ENCODE measurements at places on chromosomes 13 and 19.
A peak's percentile ranks its signal among the peaks of the same experiment; 100 is the strongest.

DNA sequence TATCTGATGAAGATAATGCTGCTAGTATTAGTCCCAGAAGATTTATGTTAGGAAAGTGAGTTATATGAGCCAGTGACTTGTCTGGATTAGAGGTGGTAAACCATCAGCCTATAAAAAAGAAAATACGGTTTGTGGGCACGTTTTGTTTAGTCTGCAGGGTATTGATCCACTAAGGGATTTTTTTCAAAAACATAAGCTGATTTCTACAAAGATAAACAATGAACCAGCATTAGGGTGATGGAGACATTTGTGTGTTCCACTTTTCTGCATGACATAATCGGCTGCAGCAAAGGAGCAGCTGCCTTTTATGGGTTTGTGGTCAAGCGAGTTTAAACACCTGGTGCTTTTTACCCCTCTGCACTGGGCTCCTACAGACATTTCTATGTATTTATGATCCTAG lies 836.4 kb upstream of the GPC6 start:
- DNase-seq = no peak

- no peak for DNase-seq
Observed at GRCh38 chr13:91228108-91228507, 119.4 kb upstream of the MIR17HG start.

- no peak for DNase-seq
Observed at GRCh38 chr13:91174886-91175501, 172.5 kb upstream of the MIR17HG start.

DNA sequence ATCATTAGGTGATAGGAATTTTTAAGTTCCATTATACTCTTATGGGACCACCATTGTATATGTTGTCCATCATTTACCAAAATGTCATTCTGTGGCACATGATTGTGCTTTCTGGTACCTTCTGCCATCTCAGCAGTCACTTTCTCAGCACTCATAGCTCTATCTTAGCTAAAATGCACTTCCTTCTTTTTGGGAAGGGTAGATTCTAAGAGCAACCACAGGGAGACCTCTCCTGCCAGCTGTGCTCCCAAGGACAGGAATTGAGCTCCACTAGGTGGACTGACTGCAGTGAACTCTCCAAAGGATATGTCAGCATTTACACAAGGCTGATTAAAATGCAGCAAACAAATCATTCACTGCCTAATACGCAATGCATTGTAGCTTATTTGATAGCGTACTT lies 91.8 kb upstream of the OBI1 start:
- no peak for DNase-seq

- DNase-seq = no peak
Observed at GRCh38 chr13:75352641-75353327, 129.2 kb downstream of the TBC1D4 start.

DNA sequence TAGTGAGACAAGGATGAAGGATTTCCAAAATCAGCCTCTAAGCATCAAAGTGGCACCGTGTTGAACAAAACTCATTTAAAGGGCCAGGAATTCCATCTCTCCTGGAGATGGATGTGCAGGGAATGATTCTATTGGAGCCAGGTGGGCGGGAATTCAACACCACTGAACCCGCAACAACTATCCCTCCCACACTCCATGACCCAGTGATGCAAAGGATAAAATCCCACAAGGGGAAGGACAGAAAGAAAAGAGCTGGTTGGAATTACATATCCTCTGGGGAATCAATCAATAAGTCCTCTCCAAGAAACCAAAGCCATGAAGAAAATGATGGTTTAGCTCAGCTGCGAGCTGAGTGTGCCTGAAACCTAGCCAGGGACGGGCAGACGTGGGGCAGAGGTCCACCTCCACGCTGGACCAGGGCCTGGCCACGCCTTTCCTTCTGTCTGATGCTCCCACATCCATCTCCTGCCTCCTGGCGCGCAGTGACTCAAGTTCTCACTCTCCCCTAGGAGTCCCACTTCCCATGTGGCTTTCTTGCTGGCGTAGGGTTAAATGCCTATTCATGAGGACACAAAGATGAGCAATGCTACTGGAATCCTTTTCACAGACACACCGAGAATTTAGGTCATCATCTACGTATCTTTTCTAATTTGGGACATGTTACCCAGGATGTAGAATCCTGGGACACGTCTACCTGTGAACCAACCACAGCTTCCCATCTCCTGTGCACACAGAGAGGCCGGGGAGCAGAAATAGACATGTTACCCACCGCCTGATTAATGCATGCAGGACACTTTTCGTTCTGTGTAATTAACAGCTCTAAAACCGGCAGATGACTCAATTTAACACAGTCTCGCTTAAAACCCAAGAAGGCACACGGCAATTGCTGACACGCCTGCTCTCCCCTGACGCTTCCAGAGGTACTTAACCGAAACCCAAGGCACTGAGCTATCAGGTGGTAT lies 48.6 kb downstream of the PEPD start:
- DNase-seq = no peak

DNA sequence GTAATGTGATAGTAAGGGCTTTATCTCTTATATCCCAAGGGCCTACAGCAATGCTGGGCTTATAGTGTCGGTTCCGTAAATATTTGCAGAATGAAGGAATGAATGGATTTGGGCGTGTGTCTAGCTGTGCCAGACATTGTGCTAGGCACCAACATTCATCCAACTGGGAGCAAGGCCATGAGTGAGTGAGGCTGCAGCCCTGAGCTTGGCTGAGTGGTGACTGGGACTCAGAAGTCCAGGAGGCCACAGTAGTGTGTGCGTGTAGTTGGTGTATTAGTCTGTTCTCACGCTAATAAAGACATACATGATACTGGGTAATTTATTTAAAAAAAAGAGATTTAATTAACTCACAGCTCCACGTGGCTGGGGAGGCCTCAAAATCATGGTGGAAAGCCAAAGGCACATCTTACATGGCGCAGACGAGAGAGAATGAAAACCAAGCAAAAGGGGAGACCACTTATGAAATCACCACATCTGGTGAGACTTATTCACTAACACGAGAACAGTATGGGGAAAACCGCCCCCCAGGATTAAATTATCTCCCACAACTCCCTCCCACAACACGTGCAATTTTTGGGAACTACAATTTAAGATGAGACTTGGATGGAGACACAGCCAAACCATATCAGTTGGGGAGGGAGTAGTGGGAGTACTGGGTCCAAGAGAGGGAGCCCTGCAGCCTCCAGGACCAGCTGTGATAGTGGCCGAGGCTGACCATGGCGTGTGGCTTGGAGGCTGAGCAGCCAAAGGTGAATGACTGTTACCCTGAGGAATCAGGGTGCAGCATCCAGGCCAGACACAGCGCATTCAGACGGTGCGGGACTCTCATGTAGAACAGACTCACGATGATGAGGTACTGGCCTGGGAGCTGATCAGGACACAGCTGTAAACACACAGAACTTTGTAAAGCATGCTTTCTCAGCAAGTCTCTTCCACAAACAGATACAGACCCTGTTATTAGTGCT lies 104.6 kb downstream of the TEX26 start:
- DNase-seq = peak; percentile 80

DNA sequence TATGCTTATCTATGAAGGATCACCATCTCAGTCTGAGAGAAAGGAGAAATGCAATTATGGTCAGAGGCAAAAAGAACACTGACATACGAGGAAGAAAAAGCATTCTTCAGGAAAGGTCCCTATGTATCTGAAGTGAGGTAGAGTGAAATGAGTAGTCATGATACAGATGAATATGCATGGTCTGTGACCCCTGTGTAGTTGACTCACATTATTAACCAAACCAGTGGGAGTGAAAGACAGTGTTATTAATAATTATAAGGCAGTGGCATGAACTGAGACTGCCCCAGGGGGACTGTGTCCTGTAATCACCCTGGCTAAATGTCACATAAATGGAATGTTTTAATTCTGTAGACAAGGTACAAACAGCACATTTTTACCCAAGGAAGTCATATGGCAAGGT lies 1320.2 kb upstream of the PCDH9 start:
- no peak for DNase-seq

DNA sequence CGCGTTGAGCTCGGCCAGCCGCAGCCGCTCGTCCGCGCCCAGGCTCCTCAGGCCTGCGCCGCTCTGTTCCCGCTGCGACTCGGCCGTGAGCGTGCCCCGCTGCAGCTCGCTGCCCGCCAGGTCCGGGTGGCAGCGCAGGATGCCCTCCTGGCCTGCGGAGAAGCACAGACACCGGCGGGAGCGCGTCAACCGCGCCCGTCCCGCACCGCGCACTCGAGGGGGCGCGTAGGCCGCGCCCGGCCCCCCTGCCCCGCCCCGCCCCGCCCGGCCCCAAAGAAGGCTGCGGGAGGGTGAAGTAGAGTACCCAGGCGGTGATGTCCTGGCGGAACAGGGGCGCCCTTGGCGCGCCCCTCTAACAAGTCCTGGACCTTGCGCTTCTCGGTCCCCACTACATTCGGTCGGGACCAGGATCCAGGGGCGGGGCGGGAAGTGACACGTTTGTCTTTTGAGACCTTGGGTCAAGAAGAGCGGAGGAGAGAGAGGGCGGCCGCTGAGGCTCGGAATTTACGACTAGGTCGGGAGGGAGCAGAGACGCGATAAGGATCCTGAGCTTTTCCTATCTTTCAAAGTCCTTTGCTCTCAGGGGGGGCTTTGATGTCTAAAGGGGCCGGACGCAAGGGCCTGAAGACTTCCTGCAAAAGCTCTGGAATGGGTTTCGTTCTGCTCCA lies 9.3 kb upstream of the CDX2 start:
- DNase-seq = no peak

GRCh38 chr19:31296741-31297390 lies 52.4 kb downstream of the TSHZ3 start:
- DNase-seq = no peak

DNA sequence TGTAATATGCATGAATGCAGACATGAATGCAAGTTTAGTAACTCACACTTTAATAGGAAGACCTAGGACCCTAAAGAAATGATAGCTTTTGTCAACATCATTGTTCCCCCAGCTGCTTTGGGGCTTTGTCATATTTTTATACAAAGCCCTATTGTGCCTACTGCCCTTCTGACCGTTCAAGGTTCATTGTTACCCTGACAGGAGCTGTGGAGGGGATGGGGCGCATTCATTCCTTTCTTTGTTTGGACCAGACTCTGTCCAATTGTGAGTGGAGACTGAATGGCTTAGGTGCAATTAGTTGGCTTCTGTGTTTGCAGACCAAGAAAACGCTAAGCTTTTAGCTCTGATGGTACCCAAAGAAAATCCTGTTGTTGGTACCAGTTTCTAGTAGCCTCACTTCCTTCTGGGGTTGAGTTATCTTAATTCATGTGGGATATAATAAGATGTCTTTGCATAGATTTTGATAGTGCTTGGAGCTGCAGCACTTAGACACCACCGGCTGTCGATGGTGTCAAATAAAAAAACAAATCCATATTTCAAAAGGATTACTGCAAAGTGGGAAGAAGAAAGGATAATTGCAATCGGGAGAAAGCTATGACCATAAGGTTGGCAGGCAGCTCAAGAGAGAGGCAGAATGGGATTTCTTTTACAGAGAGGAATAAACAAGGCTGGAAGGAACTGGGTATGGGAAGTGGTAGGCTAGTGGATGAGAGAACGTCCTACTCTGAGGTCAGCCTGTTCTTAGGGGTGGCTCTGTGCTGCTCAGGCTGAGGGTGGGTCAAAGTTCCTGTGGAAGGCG lies 133.9 kb upstream of the TMTC4 start:
- DNase-seq = no peak

GRCh38 chr13:102002287-102002686 lies 399.6 kb downstream of the FGF14 start:
- DNase-seq = no peak

DNA sequence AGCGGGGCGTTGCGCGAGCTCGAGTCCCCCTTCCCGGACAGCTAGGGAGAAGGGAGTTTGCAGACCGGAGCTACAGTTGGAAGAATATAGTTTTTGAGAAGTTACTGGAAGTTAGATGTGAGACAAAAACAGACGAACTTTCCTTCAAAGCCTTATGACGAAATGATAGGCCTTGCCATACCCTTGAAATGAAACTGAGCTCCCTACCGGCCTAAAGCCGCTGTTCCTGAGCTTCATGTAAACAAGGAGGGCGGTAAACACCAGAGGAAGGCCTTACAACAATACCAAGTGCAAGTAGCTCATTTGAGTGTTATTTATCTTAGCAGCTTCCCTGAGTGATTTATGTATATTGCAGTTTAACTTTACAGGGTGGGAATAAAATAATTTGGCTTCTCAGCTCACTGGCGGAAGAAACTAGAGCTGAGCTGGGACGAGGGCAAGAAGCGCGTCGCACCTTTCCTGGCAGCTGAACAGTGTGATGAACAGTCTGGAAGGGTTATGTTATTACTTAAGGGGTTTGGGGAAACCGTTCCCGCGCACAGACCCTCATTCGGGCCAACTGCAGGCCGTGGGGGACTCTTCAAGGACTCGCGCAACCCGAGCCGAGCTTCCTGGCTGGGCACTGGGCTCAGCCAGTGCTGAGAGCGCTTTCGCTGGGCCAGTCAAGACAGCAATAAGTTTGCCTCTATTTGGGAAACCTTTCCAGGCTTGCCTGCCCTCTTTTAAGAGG lies 111.2 kb downstream of the KCNRG start:
- peak; percentile 48 for DNase-seq

- DNase-seq = no peak
Observed at GRCh38 chr13:60230593-60230992, 66.9 kb upstream of the DIAPH3 start.

DNA sequence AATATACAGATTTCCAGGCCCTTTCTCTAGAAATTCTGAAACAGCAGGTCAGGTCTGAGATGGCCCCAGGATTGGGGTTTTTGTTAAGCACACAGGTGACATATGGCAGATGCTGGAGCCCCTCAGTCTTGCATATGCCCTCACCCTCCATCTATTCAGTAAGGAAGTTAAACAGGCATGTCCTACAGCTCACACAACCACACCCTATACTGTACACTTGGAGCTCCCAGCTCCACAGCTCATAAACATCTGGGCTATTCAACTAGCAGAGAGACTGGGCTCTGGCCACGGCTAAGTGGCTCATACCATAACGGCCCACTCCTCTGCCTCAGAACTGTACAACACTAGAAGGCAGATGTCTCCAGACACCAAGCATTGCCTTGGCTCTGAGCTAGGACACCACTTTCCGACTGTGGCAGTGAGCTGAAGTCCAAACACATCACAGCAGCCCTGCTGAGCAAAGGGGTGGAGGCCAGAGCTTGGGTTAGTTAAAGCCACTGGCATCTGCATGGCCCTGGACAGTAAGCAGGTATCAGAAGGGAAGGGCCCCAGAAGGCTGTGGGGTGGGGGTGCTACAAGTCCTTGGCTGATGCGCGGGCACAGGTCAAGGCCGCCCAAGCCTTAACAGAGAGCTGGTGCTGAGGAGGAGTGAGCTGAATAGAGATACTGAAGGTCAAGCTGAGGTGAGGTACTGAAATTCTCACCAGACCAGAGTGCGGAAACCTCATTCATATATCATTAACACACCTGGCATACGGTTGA lies 79.1 kb downstream of the ABCC4 start:
- DNase-seq = no peak

DNA sequence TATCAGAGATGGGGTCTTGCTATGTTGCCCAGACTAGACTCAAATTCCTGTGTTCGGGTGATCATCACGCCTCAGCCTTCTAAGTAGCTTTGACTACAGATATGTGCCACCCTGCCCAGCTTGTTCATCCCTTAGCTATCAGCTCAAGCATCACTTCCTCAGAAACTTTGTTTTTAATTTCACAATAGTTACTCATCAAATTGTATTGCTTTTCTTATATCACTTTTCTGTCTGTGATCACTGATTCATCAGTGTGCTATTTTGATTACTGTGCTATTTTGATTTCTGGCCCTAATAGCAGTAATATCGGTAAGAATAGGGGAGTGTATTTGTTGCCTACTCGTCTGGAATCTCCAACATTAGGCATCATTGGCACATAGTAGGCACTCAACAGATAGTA lies 878.6 kb upstream of the PCDH20 start:
- no peak for DNase-seq
